ENCODE measurements at places on chromosomes 5 and 9. TPM values are rescaled to one million over a fixed set of nuclear protein-coding genes. Genes with fewer than 3 reads are reported as not detected.

- H3K4me3 ChIP-seq, result no peak overlapping the region
- peaks cover 4% of the 10 kb centered on the region for H3K4me1 ChIP-seq
- no peaks in the 10 kb centered on the region for H3K36me3 ChIP-seq
- no peaks in the 10 kb centered on the region for H3K27me3 ChIP-seq
- no peak for DNase-seq
Measured at GRCh38 chr5:74199005-74199404, 441.5 kb downstream of the ENC1 start.

DNA sequence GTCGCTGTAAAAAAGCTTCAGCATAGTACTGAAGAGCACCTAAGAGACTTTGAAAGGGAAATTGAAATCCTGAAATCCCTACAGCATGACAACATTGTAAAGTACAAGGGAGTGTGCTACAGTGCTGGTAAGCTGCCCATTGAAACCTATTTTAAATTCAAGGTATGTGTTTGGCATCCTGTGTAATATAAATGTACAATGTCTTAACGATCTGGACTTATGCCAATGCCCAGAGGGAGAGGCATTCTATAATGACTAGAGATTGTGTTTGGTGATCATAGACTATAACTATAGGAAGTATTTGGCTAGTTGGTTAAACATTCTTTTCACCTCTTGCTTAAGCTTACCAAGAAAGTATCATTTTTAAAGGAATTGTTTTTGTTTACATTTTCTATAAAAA lies 95.7 kb downstream of the INSL6 start:
- no peak overlapping the region for H3K27ac ChIP-seq
- DNase-seq, result no peak
- no peak overlapping the region for H3K4me3 ChIP-seq
- H3K4me1 ChIP-seq, result no peaks in the 10 kb centered on the region
- no peaks in the 10 kb centered on the region for H3K27me3 ChIP-seq
- H3K36me3 ChIP-seq, result no peaks in the 10 kb centered on the region

- no peak overlapping the region for H3K27ac ChIP-seq
- no peak for DNase-seq
- H3K36me3 ChIP-seq, result no peaks in the 10 kb centered on the region
- H3K4me3 ChIP-seq, result no peak overlapping the region
Measured at GRCh38 chr5:142827934-142828576, 57.9 kb downstream of the ARHGAP26 start.

Gene KCNV2
- not detected for total RNA-seq

- no peaks in the 10 kb centered on the region for H3K36me3 ChIP-seq
- H3K27me3 ChIP-seq, result no peaks in the 10 kb centered on the region
- H3K4me3 ChIP-seq, result no peak overlapping the region
- H3K4me1 ChIP-seq, result no peaks in the 10 kb centered on the region
- H3K27ac ChIP-seq, result no peak overlapping the region
Measured at GRCh38 chr9:98875536-98875935, 68.1 kb downstream of the GALNT12 start.

Gene SLC35D2
- 81.0 TPM for total RNA-seq

- no peak overlapping the region for H3K4me3 ChIP-seq
- no peaks in the 10 kb centered on the region for H3K4me1 ChIP-seq
- H3K27ac ChIP-seq, result no peak overlapping the region
- no peaks in the 10 kb centered on the region for H3K36me3 ChIP-seq
- no peak for DNase-seq
- no peaks in the 10 kb centered on the region for H3K27me3 ChIP-seq
Measured at GRCh38 chr9:134895908-134896833, 15.6 kb downstream of the FCN2 start.

Gene PHF24
- 0.12 TPM for total RNA-seq

GRCh38 chr9:112032009-112032408 lies 135.4 kb downstream of the UGCG start:
- no peak overlapping the region for H3K4me3 ChIP-seq
- no peak for DNase-seq
- no peak overlapping the region for H3K27ac ChIP-seq

- H3K27ac ChIP-seq, result no peak overlapping the region
- no peak overlapping the region for H3K4me3 ChIP-seq
- DNase-seq, result no peak
- H3K4me1 ChIP-seq, result no peaks in the 10 kb centered on the region
- no peaks in the 10 kb centered on the region for H3K27me3 ChIP-seq
- H3K36me3 ChIP-seq, result no peaks in the 10 kb centered on the region
Measured at GRCh38 chr5:154375329-154376008, 70.3 kb upstream of the SAP30L start.

Gene CCL27
- not detected for total RNA-seq

Gene SLC34A1
- total RNA-seq, result not detected

Gene SLC9A3
- 3.7 TPM for total RNA-seq

DNA sequence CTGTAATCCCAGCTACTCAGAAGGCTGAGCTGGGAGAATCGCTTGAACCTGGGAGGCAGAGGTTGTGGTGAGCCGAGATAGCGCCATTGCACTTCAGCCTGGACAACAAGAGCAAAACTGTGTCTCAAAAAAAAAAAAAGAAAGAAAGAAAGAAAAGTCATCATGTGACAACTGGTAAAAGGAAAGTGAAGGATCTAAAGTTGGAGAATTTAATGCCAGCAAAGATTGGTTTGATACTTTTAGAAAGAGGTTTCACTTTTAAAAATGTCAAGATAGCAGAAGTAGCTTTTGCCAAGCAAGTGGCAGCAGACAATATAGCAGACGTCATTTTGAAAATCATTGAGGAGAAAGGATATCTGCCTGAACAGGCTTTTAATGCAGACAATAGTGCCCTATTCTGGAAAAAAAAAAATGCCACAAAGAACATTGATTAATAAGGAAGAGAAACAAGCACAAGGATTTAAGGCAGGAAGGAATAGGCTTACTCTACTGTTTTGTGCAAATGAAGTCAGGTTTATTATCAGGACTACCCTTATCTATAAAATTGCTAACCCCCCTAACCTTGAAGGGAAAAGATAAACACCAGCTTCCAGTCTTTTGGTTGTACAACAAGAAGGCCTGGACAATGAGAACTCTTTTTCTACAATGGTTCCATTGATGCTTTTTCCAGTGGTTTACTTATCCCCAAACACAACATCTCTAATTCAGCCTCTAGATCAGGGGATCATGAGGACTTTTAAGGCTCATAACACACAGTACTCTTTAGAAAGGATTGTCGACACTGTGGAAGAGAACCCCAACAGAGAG lies 12.0 kb downstream of the PKD2L2 start:
- H3K27me3 ChIP-seq, result no peaks in the 10 kb centered on the region
- H3K27ac ChIP-seq, result no peak overlapping the region
- no peaks in the 10 kb centered on the region for H3K36me3 ChIP-seq
- H3K4me1 ChIP-seq, result no peaks in the 10 kb centered on the region
- no peak for DNase-seq
- H3K4me3 ChIP-seq, result no peak overlapping the region

Gene RAI14
- total RNA-seq, result 71.5 TPM

- no peak overlapping the region for H3K27ac ChIP-seq
- no peaks in the 10 kb centered on the region for H3K27me3 ChIP-seq
- DNase-seq, result no peak
- no peaks in the 10 kb centered on the region for H3K4me1 ChIP-seq
- H3K4me3 ChIP-seq, result no peak overlapping the region
Measured at GRCh38 chr9:130543859-130544258, 35.5 kb upstream of the FUBP3 start.

- DNase-seq, result no peak
- no peaks in the 10 kb centered on the region for H3K27me3 ChIP-seq
- H3K27ac ChIP-seq, result no peak overlapping the region
- H3K4me3 ChIP-seq, result no peak overlapping the region
Measured at GRCh38 chr5:181133610-181134231, 2.8 kb upstream of the OR2V1 start.

GRCh38 chr9:123138163-123138562 lies 104.7 kb downstream of the GPR21 start:
- no peaks in the 10 kb centered on the region for H3K27me3 ChIP-seq
- H3K4me3 ChIP-seq, result no peak overlapping the region
- no peaks in the 10 kb centered on the region for H3K36me3 ChIP-seq

- H3K27ac ChIP-seq, result no peak overlapping the region
- H3K36me3 ChIP-seq, result no peaks in the 10 kb centered on the region
- no peak overlapping the region for H3K4me3 ChIP-seq
- no peak for DNase-seq
Measured at GRCh38 chr5:43274435-43275114, 38.6 kb downstream of the HMGCS1 start.

- H3K4me3 ChIP-seq, result no peak overlapping the region
- no peaks in the 10 kb centered on the region for H3K27me3 ChIP-seq
- no peaks in the 10 kb centered on the region for H3K36me3 ChIP-seq
Measured at GRCh38 chr5:22050931-22051330, 802.2 kb downstream of the CDH12 start.

Gene RXFP3
- total RNA-seq, result not detected

Gene PNPLA7
- 1.8 TPM for total RNA-seq
